Skin of body (tissue), 3 donors: ENCODE measurements at places on chromosomes 13 and 19. TPM values are rescaled to one million over a fixed set of nuclear protein-coding genes. Genes with fewer than 3 reads are reported as not detected.

DNA sequence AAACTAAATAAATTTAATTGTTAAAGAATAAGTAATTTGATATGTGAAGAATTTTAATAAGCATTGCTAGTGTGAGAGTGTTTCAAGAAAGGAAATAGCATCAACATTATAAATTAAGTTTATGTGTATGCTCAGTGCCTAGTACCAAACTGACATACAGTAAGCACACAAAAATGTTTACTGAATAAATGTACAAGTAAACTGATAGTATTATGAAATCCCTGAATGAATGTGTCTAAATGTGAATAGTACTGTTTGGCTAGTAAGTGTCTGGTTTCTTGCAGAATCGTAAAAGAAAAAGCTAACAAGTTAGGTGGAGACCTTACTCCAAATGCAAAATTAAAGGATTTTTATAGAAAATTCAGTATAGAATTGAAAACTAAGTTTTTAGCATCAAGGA lies 233.6 kb downstream of the PCDH9 start:
- DNase-seq: no peak

- DNase-seq: no peak
Measured at GRCh38 chr19:20197747-20198146, 30.7 kb downstream of the ZNF486 start.

- no peak for DNase-seq
Measured at GRCh38 chr13:113196970-113197737, 11.3 kb downstream of the PCID2 start.

DNA sequence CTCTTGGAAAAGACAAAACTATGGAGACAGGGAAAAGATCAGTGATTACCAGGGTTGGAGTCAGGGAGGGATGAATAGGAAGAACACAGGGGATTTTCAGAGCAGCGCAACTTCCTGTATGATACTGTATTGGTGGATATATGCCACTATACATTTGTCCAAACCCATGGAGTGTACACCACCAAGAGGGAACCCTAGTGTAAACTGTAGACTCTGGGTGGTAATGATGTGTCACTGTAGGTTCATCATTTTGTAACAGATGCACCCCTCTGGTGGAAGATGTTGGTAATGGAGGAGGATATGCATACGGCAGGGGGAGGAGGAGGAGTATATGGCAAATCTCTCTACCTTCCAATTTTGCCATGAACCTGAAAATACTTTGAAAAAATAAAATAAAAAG lies 68.1 kb downstream of the UFM1 start:
- DNase-seq: no peak

- DNase-seq: no peak
Measured at GRCh38 chr19:49441210-49441959, at the start of gene SLC17A7. Gene SLC17A7, minus strand, starts transcription at chr19:49441527. Its CDS starts 148 bp downstream, at chr19:49441379.

- no peak for DNase-seq
Measured at GRCh38 chr13:39284801-39285388, 246.6 kb downstream of the NHLRC3 start.

DNA sequence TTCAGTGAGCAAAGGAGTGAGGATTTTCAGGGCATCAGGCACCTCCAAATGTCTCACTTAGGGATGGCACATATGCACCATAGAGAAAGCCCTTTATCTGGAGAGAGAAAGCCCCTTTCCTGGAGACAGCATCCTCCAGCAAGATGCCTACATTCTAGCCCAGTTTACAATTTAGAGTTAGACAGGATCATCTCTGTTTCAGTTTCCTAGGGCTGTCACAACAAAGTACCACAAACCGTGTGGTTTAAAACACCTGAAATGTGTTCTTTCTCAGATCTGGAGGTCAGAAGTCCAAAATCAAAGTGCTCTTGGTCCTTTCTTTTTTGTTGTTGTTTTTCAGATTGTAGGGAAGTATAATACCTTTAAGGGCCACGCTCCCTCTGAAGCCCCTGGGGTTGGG lies 61.8 kb downstream of the MBNL2 start:
- DNase-seq: no peak

GRCh38 chr19:14003251-14004055 lies 2.7 kb downstream of the RFX1 start:
- DNase-seq: no peak

DNA sequence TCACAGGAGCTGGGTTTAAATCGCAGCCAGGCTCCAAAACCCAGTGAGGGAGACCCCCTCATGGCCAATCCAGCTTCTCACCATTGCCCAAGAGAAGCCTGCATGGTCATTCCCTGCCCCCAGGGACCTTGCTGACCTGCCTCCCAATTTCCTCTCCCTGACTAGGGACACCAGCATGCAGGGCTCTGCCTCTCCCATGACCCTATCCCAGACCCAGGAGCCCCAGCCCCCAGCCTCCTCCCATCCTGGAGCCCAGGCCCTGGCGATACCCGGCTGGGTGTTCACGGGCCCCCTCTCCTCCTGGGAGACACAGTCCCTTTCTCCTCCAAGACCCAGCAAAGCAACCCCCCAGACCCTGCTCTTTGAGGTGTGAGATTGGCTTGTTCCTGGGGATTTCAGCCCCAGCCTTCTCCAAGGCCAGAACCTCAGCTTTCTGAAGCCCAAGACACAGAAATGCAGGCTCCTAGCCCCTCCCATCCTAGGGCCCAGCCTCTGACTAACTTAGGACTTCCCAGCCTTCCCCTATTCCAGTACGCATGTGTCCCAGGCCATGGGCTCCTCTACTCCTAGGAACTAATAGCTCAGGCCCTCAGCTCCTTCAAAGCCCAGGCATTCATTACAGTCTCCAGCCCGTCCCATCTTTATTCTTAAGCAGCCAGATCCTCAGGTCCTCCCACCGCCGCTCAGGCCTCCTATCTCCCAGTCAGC lies 1.1 kb downstream of the GYS1 start:
- DNase-seq: peak; percentile 78

DNA sequence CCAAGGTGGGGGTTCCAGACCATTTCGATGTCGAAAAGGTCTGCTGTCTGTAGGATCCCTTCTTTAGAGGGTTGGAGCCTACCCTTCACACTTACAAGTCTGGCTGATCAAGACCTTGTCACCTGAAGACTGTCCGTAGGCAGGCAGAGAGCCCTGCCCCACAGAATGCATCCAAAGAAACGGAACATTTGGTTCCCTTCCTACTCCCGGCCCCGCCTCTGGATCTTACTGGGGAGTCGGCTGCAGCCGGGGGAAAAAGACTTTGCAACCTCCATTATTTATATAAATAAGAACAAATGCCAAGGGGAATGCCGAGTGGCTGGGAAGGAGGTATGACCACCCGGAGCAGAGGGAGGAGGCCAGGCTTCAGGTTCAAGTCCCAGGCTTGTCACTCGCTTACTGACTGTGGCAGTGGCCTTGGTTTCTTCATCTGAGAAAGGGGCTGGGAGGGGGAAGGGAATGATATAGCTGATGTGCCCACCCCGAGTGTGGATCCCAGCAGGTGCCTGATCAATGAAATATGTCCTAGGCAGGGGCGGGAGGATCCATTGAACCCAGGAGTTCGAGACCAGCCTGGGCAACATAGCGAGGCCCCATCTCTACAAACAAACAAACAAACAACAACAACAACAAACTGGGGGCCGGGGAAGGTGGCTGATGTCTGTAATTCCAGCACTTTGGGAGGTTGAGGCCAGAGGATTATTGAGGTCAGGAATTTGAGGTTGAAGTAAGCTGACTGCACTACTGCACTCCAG lies 48.7 kb downstream of the RFX2 start:
- DNase-seq: no peak

- DNase-seq: no peak
Measured at GRCh38 chr13:38542601-38543000, 144.3 kb upstream of the FREM2 start.

DNA sequence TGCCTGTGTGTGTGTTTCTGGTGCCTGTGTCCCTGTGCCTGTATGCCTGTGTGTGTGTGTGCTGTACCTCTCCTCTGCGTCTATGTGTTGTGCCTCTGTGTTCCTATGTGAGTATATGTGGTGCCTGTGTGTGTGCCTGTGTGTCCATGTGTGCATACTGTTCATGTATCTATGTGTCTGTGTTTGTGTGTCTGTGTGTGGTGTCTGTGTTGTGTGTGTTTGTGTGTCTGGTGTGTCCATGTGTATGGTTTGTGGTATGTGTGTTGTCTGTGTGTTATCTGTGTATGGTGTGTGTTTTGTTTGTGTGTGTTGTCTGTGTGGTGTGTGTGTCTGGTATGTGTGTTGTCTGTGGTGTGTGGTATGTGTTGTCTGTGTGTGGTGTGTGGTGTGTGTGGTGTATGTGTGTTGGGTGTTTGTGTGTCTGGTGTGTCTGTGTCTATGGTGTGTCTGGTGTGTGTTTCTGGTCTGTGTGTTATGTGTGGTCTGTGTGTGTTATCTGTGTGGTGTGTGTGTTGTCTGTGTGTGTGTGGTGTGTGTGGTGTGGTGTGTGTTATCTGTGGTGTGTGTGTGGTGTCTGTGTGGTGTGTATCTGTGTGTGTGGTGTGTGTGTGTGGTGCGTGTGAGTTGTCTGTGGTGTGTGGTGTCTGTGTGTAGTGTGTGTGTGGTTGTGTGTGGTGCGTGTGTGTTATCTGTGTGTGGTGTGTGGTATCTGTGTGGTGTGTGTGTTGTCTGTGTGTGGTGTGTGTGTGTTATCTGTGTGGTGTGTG lies 20.4 kb downstream of the HDGFL2 start:
- no peak for DNase-seq

DNA sequence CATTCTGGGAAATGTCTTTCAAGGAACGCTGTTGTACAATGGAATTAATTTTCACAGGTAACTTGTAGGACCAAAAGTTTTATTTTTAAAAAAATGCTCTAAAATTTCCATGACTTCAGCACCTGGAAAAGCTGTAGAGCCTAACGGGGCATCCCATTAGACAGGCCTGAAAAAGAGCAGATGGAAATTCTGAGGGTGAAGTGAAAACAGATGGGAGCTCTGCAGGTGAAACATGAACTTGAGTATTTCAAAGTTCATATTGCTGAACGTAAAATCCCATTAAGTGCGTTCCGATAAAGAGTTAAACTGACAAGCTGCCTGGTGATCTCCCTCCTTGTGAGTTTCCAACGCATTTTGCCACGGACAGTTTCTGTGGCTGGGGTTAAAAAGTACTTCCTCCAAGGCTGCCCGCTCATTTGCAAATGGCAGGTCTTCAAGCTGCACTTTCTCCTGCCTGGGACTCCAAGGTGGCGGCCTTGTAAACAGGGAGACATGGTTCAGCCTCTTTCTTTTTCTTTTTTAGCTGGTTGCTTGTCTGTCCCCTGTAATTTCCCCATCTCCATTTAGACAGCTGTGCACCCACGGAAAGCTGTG lies 450.4 kb downstream of the FGF9 start:
- no peak for DNase-seq

DNA sequence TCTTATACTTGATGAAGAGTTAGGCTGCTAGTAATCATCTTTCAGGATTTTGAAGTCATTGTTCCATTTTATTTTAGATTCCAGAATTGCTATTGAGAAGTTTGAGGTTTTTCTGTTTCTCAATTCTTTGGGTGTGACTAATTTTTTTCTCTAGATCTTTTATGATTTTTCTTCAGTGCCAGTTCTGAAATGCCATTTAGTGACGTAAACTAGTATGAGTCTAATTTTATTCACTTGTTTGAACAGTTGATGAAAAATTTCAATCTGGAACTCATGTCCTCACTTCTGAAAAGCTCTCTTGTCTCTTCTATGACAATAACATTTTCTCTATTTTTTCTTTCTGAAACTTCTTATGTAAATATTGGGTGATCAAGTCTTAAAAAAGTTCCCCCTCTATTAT lies 188.5 kb upstream of the HTR2A start:
- DNase-seq: no peak

- DNase-seq: no peak
Measured at GRCh38 chr19:55153652-55154264, 3.8 kb downstream of the TNNI3 start.

DNA sequence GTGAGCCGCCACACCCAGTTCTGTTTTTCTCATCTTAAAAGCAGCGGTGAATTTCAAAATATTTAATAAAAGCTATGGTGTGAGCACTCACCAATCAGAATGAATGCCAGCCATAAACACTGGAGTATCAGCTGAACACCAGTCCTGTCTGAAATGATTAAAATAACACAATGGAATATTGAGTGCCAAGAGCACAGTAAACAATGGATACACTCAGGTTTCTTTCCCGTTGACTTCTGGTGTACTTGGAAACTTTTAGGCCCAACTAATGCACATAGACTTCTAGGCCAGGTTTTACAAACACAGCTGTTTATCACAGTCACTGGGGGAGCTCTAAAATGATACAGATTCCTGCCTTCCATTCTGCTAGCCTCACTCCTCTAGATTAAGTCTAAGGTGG lies 68.3 kb downstream of the SLC6A16 start:
- DNase-seq: no peak

DNA sequence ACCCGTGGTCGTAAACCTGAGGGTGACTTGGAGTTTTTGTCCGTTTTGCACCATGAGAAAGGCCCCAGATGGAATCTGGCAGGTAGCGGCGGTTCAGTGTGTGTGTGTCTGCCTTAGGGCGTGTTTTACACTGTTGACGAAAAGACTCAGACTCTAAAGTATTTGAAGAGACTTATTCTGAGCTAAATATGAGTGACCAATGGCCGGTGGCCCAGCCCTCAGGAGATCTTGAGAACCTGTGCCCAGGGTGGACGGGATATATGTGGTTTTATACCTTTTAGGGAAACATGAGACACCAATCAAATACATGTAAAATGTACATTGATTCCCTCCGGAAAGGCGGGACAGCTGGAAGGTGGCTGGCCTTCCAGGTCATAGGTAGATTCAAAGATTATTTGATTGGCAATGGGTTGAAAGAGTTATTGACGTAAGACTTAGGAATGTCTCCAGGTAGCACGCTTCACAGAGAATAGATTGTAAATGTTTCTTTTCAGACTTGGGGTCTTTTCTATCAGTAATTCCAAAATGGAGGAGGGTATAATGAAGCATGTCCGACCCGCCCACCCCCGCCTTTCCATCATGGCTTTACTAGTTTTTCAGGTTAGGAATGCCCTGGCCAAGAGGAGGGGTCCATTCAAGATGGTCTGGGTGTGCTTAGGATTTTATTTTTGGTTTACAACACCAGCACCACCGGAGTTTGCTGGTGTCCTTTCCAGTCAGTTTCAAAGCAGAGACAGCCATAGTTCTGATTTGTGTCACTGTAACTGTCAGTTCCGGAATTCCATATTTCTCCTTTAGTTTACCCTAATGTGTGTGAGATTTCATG lies 1.0 kb upstream of the ZNF529 start:
- DNase-seq: no peak

DNA sequence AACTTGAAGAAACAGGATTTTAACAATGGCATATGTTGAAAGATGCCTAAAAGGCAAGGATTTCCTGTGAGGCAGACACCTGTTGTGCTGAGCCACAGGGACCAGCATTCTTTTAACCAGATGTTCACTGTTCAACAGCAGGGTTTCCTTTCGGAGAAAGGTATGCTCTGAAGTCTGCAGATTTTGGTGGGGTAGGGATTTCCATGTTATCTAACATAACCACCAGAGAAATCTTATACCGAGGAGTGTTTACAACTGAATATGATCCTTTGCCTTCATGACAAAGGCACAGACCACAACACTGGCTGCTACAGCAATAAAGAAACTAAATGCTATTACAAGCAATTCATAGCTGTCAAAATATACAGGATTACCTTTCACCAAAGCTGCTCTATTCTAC lies 48.1 kb downstream of the MPHOSPH8 start:
- DNase-seq: no peak

CCDC97 gene
- total RNA-seq: 7.0 TPM

CDX2 gene
- not detected for total RNA-seq

RDH8 gene
- total RNA-seq: not detected

MBD3L2 gene
- total RNA-seq: not detected

INSL3 gene
- total RNA-seq: not detected

ZNF611 gene
- 12.1 TPM for total RNA-seq

MIPEP gene
- total RNA-seq: 23.9 TPM

CAPNS1 gene
- 141 TPM for total RNA-seq
